Sciatic nerve (tissue), 2 donors: ENCODE measurements at places on chromosomes 7 and 10. TPM values are rescaled to one million over a fixed set of nuclear protein-coding genes. Genes with fewer than 3 reads are reported as not detected.

The PNLIPRP2 gene
- 1.6 TPM for total RNA-seq

The AGMO gene
- total RNA-seq: 6.9 TPM

The ACTL6B gene
- total RNA-seq: not detected

The GPAM gene
- total RNA-seq: 71.9 TPM

The SUN3 gene
- not detected for total RNA-seq

The HMX2 gene
- total RNA-seq: not detected

The CCDC7 gene
- 75.8 TPM for total RNA-seq

The RADIL gene
- 19.8 TPM for total RNA-seq

The SPDYE11 gene
- not detected for total RNA-seq
